ENCODE measurements at places on chromosomes 11 and 22.

- no peak for DNase-seq
Measured at GRCh38 chr11:121206810-121207209, 85.8 kb upstream of the SC5D start.

DNA sequence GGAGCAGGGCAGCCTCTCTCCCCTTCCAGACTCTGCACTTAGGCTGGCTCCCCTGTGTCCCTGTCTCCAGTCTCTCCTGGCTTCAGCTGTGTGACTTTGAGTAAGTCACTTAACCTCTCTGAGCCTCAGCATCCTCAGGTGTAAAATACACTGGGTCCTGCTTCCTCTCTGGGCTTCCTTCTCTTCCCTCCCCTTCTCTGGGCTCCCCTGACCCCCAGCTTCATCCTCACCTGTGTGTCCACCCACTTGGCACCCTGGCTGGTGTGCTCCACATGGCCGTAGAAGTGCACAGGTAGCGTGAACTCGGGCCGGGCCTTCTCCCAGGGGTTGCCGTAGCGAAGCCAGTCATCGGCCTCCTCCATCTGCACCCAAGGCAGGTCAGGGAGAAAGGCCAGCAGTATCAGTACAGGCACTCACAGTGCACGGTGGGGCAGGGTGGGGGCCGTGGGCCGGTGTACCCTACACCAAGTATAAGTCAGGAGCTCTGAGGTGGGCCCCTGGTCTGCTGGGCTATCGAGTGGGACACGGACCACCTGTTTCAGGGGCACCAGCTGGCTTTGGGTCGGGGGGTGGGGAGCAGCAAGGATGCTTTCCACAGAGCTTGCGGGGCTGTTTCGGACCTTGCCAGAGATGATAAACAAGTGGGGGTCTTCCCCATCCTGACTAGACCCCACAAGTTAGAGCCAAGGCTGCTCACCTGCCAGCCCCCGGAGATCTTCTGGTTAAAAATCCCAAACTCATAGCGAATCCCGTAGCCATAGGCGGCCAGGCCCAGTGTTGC is 2.0 kb downstream of the PYGM start:
- no peak for DNase-seq

DNA sequence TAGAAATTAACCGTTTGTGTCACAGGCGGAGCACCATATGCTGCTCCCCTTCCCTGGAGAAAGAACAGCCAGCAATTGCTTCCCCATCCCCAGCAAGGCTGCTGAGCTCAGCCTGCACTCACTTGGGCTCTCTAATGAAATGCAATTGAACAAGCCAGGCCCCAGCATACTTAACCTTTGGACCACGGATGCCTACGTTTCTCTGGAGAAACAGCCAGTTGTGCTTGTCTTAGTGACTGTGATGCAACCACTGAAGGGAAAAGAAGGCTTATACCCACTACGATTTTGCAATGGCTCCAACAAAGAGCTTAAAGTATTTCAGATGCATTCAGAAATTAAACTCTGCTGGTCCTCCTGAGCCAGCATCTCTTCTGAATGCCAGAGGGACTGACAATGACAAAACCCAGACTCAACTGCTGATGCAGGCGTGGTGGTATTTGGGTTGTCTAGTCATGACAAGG is 51.3 kb upstream of the SESN3 start:
- no peak for DNase-seq

GRCh38 chr11:15336021-15336420 is 221.3 kb downstream of the INSC start:
- no peak for DNase-seq

GRCh38 chr11:74468058-74468457 is 709 bp upstream of the KCNE3 start:
- no peak for DNase-seq

DNA sequence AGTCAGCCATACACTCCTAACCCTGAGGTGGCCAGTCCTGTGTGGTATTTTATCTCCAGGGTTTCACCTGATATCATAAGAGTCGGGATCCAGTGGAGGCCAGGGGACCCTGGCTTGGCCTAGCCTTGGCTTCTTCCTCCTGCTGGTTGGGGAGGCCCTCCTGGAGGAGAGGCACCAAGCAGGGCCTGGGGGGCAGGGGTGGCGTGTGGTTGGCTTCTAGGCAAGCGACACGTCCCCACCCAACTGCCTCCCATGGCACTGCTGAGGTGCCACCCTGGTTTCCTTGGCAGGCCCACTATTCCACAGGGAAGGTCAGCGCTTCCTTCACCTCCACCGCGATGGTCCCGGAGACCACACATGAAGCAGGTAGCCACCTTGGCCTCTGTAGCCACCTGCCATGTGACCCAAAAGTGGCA is 20.4 kb downstream of the PPIL2 start:
- DNase-seq = no peak

DNA sequence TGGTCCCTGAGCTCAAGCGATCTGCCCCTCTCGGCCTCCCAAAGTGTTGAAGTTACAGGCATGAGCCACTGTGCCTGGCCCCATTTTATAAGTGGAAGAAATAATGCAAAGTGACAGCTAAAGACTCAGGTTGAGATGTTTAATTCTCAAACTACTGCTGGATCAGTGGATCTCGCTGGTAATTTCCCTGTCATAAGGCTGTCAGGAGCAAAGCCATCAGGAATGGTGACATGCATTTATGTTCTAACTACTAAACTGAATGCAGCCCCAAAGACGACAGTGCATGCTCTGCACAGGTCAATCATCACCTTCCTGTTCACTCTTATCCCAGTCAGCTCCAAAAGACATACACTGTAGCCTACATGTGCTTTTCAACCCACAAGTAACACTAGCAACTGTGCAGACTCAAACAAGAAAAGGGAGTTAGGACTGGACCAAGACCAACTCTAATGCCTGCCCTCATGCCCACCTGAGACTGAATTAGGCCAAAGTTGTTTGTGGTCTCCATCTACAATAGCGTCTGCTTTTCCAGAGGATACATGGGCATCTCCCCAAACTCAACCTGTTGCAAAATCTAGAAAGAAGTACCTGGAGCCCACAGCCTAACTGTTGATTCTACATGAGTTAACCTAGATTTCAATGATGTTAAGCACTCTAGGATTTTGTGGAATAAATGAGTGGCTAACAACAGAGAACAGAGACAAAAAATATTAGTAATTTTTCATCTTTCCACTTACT is 14.8 kb downstream of the TMEM216 start:
- no peak for DNase-seq

DNA sequence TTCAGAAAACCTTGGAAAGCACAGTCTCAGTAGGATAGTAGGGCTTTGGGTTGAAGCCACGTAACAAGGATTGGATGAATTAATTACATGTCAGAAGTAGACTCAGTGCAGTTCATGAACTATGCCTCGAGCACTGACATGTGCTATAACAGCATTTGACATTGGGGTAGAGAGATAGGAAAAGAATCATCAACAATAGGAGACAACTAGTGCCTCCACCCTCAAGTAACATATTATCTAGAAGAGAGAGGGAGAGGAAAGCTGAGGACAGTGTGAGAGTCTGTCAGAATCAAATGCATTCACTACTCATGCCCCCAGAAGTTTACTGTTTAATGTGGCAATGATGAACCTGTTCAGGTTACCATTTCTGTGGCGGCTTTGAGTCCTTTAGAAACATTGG is 26.4 kb downstream of the MMP13 start:
- no peak for DNase-seq

GRCh38 chr11:8091721-8092120 is 10.7 kb downstream of the TUB start:
- no peak for DNase-seq

DNA sequence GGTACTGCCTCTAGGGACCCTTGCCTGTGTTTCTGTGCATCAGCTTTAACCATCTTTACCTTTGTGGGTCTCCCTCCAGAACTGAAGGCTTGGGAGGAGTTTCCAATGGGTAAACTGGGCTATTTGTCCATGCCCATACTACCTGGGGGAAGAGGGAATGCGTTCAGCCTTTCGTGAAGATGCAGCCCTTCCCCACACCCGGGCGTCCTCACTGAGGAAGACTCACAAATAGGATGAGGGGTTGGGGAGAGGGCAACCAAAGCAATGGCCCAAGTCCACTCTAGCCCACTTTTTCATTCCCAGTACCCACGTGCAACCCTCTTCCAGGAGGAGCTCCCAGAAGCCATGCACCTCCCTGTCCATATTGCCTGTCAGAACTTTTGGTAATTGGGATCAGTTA is 61.8 kb upstream of the ADA2 start:
- no peak for DNase-seq

- DNase-seq = no peak
Measured at GRCh38 chr22:47047321-47048122, 285.1 kb downstream of the TBC1D22A start.

DNA sequence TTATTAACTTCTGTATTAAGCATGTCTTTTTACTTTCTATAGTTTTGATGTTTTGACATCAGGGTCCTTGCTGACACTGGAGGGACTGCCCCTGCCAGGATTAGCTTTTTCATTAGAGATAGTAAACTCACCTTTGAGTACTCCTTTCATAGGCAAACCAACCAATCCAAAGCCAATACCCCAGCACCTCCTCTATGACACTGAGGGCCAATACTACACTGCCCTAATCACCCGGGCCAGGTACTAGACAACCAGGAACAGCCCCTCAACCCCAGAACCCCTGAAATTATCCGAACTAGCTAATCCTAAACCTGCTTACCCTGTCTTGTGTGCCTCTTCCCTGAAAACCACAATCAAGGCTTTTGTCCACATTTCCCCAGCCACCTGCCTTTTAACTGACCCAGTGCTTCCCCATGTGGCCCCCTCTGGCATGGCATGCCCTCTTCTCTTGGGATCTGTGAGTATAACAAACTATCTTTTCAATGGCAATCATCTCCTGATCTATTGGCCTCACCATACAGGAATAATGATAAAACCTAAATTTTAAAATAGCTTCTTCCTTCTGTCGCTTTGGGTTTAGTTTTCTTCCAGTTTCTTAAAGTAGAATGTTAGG is 31.2 kb downstream of the RAB6A start:
- DNase-seq = no peak

DNA sequence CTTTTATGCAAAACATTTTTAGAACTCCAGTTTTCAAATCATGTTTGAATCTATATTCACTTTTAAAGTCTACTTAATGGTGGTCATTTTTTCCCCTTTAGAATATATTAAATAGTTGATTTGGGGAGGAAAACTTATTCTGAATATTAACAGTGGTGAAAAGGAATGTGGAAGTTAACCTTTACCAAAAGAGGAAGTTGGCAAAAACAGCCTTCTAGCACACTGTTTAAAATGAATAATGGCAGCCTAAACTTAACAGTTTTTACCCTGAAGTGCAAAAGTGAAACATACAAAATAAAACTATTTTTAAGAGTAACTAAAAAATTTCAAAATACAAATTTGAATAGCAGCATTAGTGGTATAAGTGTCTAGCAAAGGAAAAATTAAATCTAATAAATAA is 86.4 kb downstream of the GRK3 start:
- no peak for DNase-seq

DNA sequence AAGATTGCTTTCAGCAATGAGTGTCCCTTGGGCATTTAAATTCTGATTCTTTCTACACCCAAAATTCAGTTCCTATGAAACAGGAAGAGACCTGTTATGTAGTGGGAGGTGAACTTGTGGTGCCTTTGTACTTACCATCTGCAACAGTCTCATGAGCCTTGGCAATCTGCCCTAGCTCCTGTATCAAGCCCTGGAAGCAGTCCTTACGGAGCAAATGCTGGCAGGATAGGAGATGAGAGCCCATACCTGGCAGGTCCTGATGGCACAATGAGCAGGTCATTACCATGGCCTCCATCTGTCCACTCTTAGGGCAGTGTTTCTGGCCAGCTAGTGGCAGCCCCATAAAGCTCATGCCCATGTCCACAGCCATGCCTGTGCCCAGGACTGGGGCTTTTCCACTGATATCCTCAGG is 10.8 kb downstream of the TRIM66 start:
- no peak for DNase-seq

DNA sequence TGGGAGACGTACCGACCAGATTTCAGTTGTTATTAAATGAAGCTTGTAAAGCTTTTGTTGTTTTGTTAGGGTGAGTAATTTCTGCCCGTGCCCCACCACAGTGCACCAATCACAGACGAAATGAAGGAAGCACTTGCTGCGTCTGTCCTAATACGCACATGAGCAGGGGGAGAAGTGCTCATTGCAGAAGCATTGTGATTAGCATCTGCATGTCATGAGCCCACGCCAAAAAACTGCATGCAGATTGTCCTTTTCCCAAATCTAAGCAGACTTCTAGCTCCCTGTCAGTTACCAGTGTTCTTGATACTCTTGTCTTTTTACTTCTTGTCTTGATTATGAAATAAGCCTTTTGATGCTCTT is 15.5 kb downstream of the RBX1 start:
- DNase-seq = no peak

GRCh38 chr11:86693518-86693917 is 21.1 kb upstream of the ME3 start:
- no peak for DNase-seq

All from activated T-helper 1 cell treated with anti-CD3 and anti-CD28 coated beads, Interleukin-2, amount 50 U/mL, for 16 hours (primary cell).